ENCODE measurements at places on chromosomes 7 and 10.

DNA sequence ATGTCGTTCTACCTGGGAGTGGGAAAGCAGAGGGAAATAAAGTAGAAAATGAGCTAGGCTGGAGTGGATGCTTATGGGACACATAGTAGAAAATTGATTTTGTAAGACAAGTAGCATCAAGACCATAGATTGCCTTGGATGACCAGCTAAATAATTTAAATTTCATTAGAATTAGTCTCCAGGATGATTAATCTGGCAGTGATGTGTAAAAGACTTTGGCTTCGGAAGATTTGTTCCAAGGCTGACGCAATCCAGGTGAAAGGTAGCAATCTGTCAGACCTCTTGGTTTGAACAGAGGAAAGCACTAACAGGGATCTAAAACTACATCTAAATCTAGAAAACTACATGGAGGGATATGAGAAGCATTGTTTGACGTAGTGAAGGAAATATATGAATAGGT, 236.5 kb downstream of the ARL4A start:
- no peak for DNase-seq

DNA sequence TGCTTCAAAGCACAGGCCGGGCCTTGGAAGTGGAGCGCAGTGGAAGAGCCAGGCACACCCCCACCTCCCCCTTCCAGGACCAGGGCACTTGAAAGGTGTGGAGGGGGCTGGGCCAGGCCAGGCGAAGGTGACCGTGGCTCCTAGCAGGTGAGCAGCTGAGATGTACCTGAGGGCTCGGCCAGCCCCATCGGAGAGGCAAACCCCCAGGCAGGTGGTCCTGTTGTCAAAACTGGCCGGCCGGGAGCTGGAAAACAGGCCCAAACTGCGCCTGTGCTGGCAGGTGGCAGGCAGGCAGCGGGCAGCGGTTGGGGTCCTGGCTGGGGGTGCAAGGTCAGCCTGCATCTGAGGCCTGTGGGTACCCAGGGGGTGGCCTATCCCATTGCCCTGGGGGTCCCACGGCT, 96.4 kb upstream of the DNAAF5 start:
- no peak for DNase-seq

GRCh38 chr7:132164558-132165125, 411.6 kb downstream of the PLXNA4 start:
- no peak for DNase-seq

DNA sequence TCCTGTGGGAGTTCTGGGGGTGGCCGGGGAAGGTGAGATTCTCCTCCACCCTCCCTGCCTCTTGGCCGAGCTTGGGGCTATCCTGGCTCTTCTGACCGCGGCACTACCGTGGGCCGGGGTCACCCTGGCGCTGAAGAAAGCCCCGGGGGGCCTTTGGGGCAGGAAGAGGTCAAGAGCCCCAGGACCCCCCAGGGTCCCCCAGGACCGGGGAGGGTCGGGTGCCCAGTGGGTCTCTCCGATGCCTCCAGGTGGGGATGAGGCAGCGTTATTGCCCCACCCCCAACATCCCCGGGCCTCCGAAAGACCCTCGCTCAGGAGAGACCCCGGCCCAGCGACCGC, 439 bp upstream of the KNDC1 start:
- DNase-seq = no peak

DNA sequence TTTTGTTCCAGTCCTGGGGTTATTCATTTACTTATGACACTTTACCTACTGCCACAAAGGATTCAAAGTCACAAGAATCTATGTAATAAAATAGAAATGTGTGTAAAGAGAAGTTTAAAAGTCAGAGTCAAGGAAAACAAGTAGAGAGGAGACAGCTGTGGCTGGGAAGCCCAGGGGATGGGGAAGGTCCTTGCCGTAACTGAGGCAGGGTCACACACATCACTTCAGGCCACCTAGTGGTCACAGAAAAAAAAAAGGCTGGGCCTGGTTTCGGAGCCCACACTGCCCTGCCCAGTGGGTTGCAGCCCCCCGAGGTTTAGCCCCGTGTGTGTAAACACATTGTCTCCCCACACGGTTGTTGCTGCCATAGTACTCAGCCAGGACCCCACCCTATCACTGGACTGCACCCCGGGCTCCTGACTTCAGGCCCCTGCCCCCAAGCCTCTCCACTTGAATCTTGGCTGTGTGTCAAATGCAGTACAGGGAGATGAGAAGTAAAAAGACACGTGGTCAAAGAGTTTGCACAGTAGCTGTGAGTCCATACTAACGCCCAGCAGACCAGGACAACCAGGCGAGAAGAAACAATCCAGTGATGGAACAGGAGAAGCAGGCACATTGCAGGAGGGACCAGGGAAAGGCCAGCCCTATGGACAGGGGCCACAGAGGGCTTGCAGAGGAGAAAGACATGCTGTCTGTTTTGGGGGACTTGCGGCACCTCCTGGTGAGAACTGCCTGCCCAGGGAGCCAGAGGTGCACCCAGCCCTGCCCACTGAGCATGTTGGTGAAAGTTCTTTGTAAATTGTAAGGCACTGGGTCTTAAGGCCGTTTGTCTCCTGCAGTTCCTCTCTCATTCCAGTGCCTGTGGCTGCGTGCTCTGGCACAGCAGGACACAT, 91.4 kb upstream of the MACROH2A2 start:
- DNase-seq = no peak

DNA sequence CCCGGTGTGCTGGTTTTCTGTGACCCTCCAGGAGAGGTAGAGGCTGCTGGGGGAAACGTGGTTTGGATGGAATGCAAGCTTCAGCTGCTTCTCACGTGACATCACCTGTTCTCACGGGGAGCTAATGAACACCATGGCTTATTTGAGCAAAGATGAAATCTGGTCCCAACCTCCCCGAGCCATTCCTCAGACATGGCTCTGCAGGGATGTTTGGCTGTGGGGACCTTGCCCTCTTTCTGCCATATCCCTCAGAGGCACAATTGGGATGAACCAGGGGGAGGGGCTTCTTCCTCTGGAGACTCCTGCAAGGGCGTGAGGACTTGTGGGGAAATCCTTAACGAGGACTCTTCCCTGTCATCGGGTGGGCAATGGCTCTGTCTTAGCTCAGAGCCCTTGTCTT, 236.8 kb downstream of the TCERG1L start:
- no peak for DNase-seq

DNA sequence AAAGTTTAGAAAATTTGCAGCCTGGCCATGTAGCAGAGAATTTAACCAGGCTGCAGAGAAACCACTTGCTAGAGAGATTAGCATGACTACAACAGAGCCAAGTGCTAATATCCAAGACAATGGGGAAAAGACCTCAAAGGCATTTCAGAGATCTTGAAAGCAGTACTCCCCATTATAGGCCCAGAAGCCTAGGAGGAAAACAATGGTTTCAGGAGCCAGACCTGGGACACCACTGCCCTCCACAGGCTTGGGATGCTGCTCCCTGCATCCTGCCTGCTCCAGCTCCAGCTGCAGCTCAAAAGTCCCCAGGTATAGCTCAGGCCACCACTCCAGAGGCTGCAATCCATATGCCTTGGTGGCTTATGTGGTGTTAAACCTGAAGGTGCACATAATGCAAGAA, 101.5 kb upstream of the TMEM72 start:
- DNase-seq = no peak

DNA sequence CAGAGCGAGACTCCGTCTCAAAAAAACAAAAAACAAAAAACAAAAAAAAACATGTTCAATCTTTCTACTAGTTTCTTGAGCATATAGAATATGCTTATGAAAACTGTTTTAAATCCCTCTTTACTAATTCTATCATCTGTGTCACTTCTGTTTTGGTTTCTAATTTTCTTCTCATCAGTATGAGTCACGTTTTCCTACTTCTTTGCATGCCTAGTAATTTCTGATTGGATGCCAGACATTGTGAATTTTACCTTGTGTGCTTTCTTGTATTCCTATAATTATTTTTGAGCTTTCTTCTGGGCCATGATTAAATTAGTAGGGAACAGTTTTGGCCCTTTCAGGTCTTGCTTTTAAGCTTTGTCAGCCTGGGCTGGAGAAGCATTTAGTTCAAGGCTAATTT, 9.9 kb downstream of the MICU1 start:
- no peak for DNase-seq

- DNase-seq = no peak
These were observed 786.0 kb downstream of the GRID1 start for GRCh38 chr10:85580585-85580984.

DNA sequence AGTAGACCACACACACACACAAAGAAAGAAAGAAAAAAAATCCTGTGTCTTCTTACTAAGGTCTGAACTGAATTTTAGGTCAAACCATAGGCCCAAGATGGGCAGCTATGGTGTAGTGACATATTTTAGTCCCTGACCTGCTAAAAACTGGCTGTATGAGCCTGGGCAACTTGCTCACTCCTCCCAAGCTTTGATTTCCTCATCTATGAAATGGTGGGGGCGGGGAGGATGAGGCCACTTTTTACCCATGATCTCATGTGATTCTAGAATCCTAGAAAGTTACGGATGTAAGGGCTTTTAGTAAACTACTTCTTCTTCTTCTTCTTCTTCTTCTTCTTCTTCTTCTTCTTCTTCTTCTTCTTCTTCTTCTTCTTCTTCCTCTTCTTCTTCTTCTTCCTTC, 6.1 kb upstream of the CCL24 start:
- DNase-seq = no peak

- DNase-seq = peak; percentile 38
These were observed 882 bp upstream of the LRRC61 start for GRCh38 chr7:150322114-150322832.

- DNase-seq = no peak
These were observed 41.2 kb downstream of the TNS3 start for GRCh38 chr7:47540387-47541350.

Data from NCI-H82 (cell line).